ENCODE measurements at places on chromosomes 3 and 15.
A peak's percentile ranks its signal among the peaks of the same experiment; 100 is the strongest.

DNA sequence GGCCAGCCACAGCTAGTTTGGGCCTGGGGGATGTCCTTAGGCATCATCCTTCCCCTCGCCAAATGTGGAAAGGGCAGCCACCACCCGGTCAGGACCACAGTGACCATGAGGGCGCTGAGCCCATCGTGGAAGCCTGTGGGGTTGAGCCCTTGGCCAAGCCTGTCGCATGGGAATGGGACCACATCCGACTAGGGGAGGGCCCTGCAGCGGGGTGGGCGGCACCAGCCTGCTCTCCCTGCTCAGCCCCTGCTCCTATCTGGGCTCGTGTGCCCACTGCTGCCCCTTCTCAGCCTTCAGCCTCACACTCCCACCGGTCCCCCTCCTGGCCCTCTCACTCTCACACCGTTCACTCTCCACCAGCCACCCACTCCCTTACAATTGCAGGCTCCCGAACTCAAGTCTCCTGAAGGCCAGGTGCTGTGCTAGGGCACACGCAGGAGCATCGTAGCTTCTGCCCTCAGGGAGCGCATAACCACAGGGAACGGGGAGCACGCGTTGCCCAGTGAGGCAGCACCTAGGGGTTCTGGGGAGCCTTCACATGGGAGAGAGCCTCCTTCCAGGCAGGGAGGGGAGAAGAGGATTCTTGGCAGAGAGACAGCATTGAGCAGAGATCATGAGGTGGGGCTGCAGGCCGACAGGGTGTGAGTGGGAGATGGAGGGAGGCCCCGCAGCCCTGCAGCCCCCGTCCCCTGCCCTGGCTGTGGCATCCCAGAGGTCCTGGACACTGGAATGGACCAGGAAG is 26.1 kb downstream of the LOXL1 start:
- peaks cover 19% of the 10 kb centered on the region for H3K4me1 ChIP-seq
- no peak overlapping the region for H3K27ac ChIP-seq
- no peak for DNase-seq
- H3K36me3 ChIP-seq = no peaks in the 10 kb centered on the region
- peaks cover 42% of the 10 kb centered on the region for H3K27me3 ChIP-seq

GRCh38 chr3:38916706-38917105 is 100.7 kb upstream of the SCN10A start:
- no peak for DNase-seq
- H3K27me3 ChIP-seq = peaks cover 4% of the 10 kb centered on the region
- no peak overlapping the region for H3K27ac ChIP-seq

DNA sequence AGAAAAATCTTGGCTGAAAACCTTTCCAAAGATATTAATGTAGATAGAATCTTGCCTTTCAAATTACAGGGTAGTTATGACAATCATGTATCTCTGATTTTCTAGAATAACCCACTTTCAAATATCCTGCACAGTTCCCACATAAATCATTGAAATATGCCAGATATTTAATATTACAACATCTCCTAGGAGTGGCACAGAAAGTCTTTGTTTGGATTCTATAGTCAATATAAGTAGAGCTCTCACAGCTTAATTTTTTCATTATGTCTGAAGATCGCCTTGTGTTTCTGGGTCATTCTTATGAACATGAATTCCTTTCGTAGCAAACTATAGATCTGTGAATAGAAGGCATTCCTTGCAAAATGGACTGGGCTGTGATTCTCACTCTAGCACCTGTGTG is 5.0 kb downstream of the RARB start:
- no peak overlapping the region for H3K4me3 ChIP-seq
- DNase-seq = no peak
- peaks cover 20% of the 10 kb centered on the region for H3K27me3 ChIP-seq
- no peak overlapping the region for H3K27ac ChIP-seq

- peak overlapping the region; percentile 96 for H3K27ac ChIP-seq
- peaks cover 1% of the 10 kb centered on the region for H3K36me3 ChIP-seq
- H3K4me1 ChIP-seq = peaks cover 38% of the 10 kb centered on the region
- H3K4me3 ChIP-seq = peak overlapping the region; percentile 81
- no peak for DNase-seq
These were observed 1.1 kb upstream of the RNU6-1 start for GRCh38 chr15:67840749-67841512.

- no peak overlapping the region for H3K4me3 ChIP-seq
- no peaks in the 10 kb centered on the region for H3K4me1 ChIP-seq
- no peak overlapping the region for H3K27ac ChIP-seq
- no peaks in the 10 kb centered on the region for H3K27me3 ChIP-seq
- DNase-seq = no peak
These were observed 3.7 kb downstream of the MDFIC2 start for GRCh38 chr3:70308760-70309159.

GRCh38 chr15:74429781-74430400 is 3.9 kb downstream of the SEMA7A start:
- no peak overlapping the region for H3K4me3 ChIP-seq
- no peak for DNase-seq
- H3K36me3 ChIP-seq = no peaks in the 10 kb centered on the region
- peaks cover 22% of the 10 kb centered on the region for H3K27me3 ChIP-seq
- H3K4me1 ChIP-seq = peaks cover 47% of the 10 kb centered on the region

DNA sequence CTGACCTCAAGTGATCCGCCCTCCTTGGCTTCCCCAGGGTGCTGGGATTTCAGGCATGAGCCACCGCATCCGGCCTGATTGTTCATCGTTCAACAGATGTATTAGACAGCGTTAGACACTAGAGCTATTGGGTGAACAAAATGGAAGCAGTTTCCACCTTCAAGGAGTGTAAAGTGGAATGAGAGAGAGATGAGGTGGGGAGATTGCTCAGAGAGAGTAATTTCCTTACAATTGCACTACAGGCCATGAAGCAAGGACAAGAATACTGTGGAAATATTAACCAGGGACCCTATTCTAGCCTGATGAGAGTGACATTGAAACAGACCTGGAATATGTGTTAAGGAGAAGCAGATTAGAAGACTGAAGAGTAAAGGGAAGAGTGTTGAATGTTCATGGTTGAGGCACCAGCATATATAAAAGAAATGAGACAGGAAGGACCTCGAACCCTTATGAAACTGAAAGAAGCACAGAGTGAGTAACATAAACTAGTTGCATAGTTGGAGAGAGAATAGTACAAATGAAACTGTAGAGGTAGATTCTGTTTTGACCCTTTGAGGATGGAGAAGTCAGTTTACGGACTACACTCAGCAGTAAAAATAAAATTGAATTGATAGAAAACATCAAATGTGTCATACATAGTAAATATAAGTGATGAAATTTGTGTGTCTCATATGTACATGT is 7.2 kb downstream of the RTF1 start:
- H3K27me3 ChIP-seq = no peaks in the 10 kb centered on the region
- peaks cover 37% of the 10 kb centered on the region for H3K4me1 ChIP-seq
- H3K4me3 ChIP-seq = peak overlapping the region; percentile 8
- H3K27ac ChIP-seq = peak overlapping the region; percentile 93

- peaks cover 26% of the 10 kb centered on the region for H3K36me3 ChIP-seq
- peak overlapping the region; percentile 79 for H3K4me3 ChIP-seq
- no peak overlapping the region for H3K27ac ChIP-seq
These were observed 1.2 kb downstream of the SHISA5 start for GRCh38 chr3:48502728-48503168.

DNA sequence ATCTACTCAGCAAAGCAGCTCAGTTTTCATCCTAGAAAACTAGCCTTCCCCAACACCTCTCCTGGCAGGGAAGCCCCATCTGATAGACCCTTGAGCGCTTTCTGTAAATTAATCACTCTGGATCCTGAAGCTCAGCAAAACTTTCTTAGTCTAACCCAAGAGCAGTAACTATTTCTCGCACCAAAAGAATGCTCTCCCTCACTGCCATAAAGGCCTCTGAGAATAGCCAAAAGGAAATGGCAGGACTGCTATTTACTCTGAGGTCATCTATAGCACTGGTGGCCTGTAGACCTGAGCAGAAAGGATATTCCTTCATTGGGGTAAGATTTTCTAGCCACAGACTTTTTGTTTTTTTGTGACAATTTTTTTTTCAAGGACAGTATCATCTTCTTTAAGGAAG is 345.8 kb upstream of the ADAMTS9 start:
- DNase-seq = no peak
- H3K36me3 ChIP-seq = no peaks in the 10 kb centered on the region
- H3K27ac ChIP-seq = no peak overlapping the region

DNA sequence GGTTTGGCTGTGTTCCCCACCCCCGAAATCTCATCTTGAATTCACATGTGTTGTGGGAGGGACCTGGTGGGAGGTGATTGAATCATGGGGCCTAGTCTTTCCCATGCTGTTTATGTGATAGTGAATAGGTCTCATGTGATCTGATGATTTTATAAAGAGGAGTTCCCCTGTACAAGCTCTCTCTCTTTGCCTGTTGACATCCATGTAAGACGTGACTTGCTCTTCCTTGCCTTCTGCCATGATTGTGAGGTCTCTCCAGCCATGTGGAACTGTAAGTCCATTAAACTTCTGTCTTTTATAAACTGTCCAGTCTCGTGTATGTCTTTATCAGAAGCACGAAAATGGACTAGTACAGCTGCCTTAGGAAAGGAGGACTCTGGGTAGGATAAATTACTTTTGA is 976.7 kb downstream of the MCTP2 start:
- no peaks in the 10 kb centered on the region for H3K27me3 ChIP-seq
- H3K4me1 ChIP-seq = no peaks in the 10 kb centered on the region
- DNase-seq = no peak
- no peaks in the 10 kb centered on the region for H3K36me3 ChIP-seq
- no peak overlapping the region for H3K4me3 ChIP-seq

DNA sequence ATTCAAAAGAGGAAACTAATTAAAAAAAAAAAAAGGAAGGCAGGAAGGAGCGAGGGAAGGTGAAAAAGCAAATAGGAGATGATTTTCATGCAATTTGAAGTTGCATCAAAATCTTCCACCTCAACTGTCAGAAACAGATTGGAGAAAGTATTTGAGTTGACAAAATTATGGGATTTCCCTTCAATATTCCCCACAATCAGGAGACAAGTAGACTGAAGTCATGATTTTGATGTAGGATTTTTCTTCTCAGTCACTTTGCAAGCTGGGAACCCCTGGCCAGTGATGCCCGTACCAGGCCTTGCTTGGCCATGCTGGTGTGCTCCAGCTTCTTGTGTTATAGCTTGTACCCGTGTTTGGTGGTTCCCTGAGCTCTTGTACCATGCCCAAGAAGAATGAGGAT is 854.5 kb upstream of the CFAP20DC start:
- no peak overlapping the region for H3K4me3 ChIP-seq
- H3K27ac ChIP-seq = no peak overlapping the region
- peaks cover 65% of the 10 kb centered on the region for H3K36me3 ChIP-seq
- H3K27me3 ChIP-seq = no peaks in the 10 kb centered on the region

DNA sequence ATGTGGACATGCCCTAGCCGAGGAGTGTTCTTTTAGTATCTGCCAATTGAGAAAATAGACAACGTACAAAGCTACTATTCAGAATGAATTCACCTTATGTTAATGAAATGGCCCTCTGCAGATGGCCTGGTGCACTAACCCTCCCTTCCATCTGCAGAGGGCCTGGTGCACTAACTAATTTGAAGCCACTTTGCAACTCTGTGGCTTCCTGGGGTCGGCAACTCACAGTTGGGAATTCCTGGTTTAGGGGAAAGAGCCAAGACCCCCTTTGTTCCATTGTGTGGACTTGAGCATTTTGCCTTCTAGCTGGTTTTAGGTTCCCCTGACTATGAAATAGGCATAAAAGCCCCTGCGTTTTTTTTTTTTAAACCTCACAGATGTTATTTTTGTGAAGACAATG is 204.3 kb upstream of the UBE3A start:
- H3K27me3 ChIP-seq = peaks cover 29% of the 10 kb centered on the region
- H3K4me3 ChIP-seq = no peak overlapping the region
- no peak overlapping the region for H3K27ac ChIP-seq
- H3K36me3 ChIP-seq = no peaks in the 10 kb centered on the region
- H3K4me1 ChIP-seq = no peaks in the 10 kb centered on the region
- no peak for DNase-seq

- no peaks in the 10 kb centered on the region for H3K4me1 ChIP-seq
- H3K36me3 ChIP-seq = no peaks in the 10 kb centered on the region
- DNase-seq = no peak
These were observed 705.8 kb downstream of the NR2F2 start for GRCh38 chr15:97036301-97036700.

- no peak for DNase-seq
- H3K27ac ChIP-seq = no peak overlapping the region
- H3K27me3 ChIP-seq = no peaks in the 10 kb centered on the region
- peaks cover 27% of the 10 kb centered on the region for H3K4me1 ChIP-seq
- H3K4me3 ChIP-seq = no peak overlapping the region
These were observed 31.3 kb downstream of the SNRK start for GRCh38 chr3:43317461-43318316.

- H3K36me3 ChIP-seq = no peaks in the 10 kb centered on the region
- no peaks in the 10 kb centered on the region for H3K27me3 ChIP-seq
- no peak overlapping the region for H3K4me3 ChIP-seq
- no peak overlapping the region for H3K27ac ChIP-seq
- H3K4me1 ChIP-seq = no peaks in the 10 kb centered on the region
These were observed 73.4 kb downstream of the SERPINI1 start for GRCh38 chr3:167808910-167809309.

DNA sequence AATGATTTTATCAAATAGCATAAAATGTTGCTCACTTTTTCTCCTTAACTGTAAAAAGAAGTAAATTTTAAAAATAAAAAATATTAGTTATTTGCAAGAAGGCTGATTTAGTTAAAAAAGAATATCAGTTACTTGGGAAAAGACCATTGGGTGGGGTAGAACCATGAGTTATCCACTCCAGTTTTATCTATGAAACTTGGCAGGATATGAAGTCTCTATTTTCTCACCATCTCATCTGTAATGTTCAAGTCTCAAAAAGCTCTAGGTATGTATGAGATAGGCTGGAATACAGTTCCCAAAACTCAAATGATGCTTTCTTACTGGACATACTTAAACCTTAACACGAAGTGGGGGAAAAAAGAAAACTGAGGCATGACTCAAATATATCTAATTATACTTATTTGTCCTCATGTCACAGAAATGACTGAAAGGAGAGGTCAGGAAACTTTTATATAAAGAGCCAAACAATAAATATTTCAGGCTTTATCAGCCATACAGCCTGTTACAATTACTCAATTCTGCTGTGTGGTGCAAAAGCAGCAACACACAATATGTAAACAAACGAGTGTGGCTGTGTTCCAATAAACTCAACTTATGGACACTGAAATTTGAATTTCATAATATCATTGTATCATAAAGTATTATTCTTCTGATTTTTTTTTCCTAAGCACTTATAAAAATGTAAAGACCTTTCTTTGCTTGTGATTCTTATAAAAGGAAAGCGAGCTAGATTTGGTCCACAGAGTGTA is 131.8 kb downstream of the TBL1XR1 start:
- H3K4me1 ChIP-seq = peaks cover 17% of the 10 kb centered on the region
- H3K27me3 ChIP-seq = no peaks in the 10 kb centered on the region
- H3K27ac ChIP-seq = no peak overlapping the region
- H3K36me3 ChIP-seq = peaks cover 32% of the 10 kb centered on the region
- no peak for DNase-seq
- H3K4me3 ChIP-seq = no peak overlapping the region

DNA sequence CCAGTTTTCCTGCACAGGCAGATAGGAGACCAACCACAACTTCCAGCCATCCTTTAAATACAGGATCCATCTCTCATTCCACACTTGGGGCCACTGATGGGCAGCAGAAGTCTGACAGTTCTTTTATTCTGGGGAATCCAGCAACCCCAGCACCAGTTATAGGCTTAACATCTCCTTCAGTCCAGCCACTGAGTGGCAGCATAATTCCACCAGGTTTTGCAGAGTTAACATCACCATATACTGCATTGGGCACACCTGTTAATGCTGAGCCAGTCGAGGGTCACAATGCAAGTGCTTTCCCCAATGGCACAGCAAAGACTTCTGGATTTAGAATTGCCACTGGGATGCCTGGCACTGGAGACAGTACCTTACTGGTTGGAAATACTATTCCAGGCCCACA is 2.9 kb downstream of the NPAP1 start:
- no peak for DNase-seq
- H3K27ac ChIP-seq = no peak overlapping the region
- no peaks in the 10 kb centered on the region for H3K36me3 ChIP-seq
- no peaks in the 10 kb centered on the region for H3K27me3 ChIP-seq
